ENCODE measurements at places on chromosomes 6 and 20.

DNA sequence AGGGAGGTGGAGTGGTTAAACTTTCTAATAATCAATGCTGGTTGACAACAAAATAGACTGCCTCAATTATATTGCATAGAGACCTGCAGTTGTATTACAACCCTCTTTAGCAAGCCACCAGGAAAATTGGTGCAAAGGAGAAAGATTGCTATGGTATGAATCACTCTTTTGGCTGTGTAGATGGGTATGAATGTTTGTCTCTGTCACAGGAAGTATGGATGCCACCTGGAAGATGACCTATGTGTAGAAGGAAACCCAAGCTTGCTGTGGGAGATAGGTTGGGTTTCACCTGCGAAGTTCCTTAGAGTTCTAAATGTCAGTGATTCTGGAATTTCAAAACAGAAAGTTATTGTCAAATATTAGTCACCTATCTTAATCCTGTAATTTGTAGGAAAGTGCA lies 134.6 kb downstream of the SOBP start:
- DNase-seq: peak; percentile 41

- no peak for DNase-seq
Observed at GRCh38 chr20:51667002-51667408, 101.2 kb downstream of the ATP9A start.

GRCh38 chr6:36577301-36577700 lies 16.9 kb upstream of the SRSF3 start:
- peak; percentile 97 for DNase-seq

DNA sequence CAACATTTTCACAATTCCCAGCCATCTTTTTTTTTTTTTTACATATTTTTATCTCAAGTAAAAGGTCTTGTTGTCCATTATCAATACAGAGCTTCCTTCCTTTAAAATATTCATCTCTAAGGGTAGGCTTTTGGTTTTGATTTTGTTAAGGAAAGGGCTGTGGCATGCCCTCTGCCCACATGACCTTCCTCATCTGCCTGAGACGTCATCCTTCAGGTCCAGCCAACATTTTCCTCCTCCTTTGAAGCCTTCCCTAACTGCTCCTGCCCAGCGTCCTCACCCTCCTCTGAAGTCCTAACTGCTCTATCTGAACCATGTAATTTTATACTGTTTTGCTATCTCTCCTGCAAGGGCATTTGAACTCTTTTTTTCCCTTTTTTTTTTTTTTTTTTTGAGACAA lies 73.9 kb upstream of the TGM3 start:
- DNase-seq: no peak

GRCh38 chr6:53529324-53530036 lies 15.4 kb downstream of the GCLC start:
- no peak for DNase-seq

DNA sequence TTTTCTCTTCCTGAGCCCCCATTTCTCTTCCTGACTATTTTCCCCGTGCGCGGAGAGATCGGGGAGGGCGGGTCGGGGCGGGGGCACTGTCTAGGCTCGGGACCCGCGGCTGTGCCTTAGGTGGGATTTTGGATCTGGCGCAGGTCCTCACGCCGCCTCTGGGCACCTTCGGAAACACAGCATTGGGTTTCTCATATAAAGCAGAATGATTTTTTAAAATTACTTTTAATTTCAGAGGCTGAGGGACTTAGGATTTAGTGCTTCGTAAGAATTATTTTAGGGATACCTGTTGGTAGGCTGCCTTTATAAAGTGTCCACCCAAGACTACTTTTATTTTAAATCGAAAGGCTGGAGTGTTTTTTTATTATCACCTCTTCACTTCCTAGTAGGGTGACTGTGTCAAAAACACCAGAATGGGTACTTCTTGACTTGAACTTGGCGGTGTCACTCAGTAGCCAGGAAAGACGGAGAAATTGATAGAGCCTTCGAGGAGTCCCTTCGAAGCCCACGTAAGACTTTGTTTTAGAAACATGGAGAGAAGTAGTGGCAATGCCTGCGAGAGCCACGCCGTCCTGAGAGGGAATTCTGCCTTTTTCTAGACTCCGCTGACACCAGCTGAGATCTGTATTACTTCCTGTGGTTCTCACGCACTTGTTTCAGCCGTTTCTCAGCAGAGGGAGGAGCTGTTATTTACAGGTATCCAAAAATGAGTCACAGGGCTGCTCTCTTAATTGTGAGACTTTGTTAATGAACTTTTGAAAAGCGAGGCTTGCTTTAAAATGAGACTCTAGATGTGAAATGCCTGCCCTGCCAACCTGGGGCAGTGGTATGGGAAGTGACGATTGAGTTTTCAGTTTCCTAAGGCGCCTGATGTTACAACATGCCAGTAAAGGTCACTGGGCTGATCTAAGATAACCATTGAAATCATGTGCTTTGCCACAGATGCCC lies 667 bp downstream of the STX11 start:
- peak; percentile 46 for DNase-seq

DNA sequence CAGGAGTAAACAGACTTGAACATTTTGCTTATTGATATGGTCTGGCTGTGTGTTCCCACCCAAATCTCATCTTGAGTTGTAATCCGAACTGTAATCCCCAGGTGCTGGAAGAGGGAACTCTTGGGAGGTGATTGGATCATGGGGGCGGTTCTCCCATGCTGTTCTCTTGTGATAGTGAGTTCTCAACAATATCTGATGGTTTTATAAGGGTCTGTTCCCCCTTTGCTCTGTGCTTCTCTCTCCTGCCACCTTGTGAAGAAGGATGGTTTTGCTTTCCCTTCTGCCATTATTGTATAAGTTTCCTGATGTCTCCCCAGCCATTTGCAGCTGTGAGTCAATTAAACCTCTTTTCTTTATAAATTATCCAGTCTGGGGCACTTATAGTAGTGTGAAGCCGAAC lies 40.0 kb downstream of the MYLIP start:
- DNase-seq: peak; percentile 39

DNA sequence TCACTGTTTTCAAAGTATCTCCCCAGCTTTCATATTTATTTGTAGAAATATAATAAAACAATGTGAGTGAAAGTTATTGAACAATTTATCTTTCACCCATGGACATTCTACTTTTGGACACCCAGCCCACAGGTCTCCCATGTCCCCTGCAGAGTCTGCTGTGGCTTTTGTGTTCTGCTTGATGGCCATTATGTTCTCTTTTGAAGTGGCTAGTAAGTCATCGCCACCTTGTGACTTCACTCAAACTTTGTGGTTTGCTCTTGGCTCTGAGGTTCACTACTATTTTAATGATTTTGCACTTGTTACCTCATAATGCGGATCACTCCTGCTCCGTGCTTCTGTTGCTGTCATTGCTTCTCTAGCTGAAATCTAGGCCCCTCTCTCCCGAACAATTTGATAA lies 10.2 kb upstream of the DEFB113 start:
- no peak for DNase-seq

DNA sequence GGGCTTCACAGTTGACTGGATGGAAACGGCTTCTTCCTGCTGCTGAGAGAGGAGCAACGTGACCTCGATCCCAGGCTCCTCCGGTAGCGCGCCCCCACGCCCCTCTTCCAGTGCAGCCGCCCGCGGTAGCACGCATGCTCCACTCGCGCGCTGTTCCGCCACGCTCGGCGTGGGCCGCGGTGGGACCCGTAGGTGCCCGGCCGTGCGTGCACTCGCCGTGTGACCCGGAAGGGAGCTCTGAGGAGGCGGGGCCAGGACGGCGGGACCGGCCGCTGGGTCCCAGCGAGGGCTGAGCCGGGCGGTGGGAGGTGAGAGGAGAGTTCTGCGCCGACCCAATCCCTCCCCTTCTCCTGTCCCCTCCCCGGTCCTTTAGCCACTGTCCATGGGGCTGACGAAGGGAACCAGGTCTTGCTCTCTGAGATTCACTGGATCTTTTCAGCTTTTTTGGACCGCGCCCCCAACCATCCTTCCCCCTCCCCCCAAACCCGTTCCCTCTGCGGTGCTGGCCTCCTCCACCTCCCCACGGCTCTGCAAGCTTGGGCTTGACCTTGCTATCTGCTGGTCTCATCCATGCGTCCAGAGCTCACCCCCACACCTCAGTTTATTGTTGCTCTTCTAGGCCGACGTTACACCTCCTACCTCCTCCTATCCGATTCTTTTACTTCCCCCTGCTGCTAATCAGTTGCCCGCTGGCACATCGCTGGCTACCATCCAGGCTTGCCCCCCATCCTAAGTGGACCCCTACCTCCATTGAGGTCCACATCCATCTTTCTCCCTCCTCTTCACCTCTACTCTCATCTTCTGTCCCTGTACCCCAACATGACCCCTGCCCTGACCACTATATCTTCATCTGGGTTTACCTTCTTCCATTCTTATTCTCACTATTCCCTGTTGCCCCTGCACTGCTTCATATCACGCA lies at the start of gene CUL9:
CUL9 (plus strand) TSS at position 255 of the 919 bp plus-strand sequence. CDS start 2,115 bp downstream, outside the sequence.
- peak; percentile 72 for DNase-seq

DNA sequence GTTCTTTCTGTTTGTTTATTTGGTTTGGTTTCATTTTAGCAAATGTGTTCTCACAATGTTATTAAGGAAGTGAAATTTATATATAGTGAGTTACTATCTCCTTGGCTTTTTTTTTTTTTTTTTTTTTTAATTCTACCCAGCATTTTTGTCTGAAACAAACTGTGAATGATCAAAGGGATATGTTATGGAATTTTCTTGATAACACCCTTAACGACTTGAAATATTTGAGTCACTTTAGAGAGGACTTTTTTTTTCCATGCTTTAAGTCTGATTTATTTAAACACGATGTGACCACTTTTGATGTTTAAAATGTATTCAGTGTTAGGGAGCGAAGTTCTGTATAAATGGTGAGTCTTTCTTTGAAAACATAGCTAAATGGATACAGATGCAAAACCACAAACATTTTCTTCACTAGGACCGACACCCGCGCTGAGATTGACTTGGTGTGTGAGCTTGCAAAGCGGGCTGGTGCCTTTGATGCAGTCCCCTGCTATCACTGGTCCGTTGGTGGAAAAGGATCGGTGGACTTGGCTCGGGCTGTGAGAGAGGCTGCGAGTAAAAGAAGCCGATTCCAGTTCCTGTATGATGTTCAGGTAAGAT lies 149.7 kb downstream of the MTHFD1L start:
- no peak for DNase-seq

DNA sequence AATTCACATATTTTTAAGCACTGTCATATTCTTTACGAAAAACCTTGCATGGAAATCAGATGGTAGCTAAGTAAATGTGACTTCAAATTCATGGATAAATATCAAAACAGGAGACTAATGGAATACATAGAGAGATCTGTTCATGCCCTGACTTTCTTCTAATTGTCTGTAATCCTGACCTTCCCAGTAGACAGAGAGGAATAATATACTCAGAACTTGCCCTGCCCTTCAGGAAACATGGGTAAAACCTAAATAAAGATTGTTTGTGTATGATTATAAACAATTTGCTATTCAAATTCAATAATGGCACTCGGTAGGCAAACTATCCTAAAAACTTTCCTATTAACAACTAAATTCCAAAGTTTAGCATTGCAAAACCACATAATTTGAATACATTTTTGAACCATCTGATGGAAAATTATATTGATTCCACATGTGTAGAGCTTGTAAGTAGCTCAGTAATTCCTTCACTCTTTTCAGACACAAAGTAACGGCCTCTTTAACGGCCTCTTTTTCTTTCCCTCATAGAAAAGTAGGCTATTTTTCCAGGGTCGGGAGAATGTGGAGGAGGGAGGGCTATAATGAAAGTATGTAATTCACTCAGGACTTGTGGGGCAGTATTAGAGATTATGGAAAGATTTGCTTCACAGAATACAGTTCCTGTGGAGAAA lies 227.6 kb downstream of the ALDH8A1 start:
- no peak for DNase-seq

GRCh38 chr20:53559816-53560215 lies 33.8 kb downstream of the ZNF217 start:
- no peak for DNase-seq

DNA sequence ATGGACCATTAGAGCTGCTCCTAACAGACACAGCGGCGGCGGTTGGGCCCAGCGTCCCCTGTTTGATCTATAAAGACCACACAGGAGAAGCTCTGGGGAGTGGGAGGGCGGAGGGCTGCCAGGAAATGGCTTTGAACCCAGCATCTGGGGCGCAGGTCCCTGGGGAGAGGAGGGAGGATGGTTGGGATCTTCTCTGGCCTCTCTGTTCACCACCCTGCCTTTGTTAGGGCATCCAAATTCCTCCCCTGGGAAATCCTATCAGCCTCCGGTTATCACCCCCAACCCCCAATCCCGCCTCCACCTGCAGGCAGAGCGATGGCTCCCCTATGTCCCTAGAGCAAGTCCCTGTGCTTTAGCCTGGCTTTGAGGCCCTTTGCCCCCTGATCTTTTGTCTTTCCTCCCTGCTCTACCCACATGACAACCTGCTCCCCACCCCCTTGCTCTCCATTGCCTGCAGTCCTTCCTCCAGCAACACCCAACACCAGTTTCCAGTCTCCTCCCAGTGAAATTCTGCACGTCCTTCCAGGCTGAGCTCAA lies 7.1 kb downstream of the XKR7 start:
- peak; percentile 20 for DNase-seq

DNA sequence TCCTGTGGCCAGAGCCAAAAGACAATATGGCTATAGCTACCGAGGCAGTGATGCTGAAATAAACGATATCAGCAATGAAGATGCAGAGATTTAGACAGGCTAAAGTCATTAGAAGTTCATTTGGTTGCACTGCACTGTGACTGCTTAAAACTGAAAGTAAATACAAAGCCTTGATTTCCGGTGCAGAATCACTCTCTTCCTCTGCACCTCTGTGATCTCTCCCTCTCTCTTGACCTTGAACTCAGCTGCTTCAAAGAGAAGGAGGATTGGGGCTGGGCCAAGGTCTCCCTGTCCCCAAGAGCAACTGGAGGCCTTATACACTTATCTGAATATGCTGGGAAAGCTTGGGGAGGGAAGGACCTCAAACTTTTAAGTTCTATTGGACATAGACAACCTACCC lies 34.6 kb upstream of the SPACA1 start:
- no peak for DNase-seq

DNA sequence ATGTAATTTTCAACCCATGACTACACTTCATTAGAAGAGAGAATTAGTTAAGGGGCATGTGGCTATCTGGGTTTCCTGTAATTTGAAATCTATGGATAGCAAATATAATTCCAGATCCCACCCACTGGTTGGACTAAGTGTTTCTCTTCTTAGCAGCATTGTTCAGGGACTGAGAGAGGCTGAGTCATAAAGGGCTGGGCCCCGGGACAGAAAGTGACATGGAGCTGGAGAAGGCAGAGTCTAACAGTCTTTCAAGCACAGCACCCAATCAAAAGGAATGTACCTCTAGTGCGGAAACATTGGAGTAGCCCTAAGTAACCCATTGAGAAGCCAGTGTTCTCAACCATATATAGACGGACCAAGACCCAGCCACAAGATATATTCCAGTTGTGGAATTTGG lies 363.9 kb downstream of the DHX35 start:
- no peak for DNase-seq

- DNase-seq: peak; percentile 17
Observed at GRCh38 chr6:28537065-28537464, 11.4 kb downstream of the GPX5 start.
